ENCODE measurements at places on chromosomes 3 and 15. TPM values are rescaled to one million over a fixed set of nuclear protein-coding genes. Genes with fewer than 3 reads are reported as not detected.

GRCh38 chr15:65904301-65904700, 35.0 kb downstream of the RAB11A start:
- no peak overlapping the region for H3K27ac ChIP-seq
- H3K4me3 ChIP-seq: no peak overlapping the region
- peaks cover 28% of the 10 kb centered on the region for H3K36me3 ChIP-seq
- peaks cover 6% of the 10 kb centered on the region for H3K4me1 ChIP-seq
- no peak for DNase-seq

Gene P2RY13
- polyA plus RNA-seq: 0.05 TPM

Gene IL5RA
- not detected for polyA plus RNA-seq

Gene POLR2M
- polyA plus RNA-seq: 52.0 TPM

DNA sequence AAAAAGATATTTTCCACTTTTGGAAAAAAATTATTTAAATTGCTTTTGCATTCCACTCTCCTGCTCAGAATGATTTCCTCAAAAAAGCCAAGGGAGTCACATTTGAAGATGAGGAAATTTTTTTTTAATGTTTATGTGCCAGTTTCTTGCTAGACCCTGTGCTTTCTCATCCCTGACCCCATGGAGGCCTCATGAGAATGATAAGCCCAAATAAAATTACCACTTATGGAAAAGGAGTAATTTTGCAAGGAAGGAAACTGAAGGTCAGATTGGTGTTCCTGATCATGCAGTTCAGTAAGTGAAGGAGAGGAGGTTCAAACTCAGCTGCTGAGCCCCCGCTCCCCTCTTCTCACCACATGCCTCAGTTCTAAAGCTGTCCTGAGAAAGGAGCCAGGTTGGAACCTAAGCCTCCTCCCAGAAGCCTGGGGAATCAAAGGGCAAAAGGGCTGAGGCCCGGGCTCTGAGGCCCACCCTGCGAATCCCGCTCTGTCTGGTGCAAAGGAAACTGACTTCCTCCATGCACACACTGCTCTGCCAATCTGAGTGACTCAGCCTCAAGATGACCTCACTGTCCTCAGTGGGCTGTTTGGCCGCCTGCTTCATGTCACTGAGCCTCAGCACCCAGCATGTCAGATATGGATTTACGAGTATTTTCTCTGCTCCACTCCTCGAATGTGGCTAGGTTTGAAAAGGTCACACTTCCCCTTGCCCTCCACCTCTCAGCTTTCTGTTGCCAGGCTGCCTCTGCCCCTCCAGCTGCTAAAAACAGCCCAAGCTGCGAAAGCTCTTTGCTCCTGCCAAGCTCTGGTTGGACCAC, 56.9 kb upstream of the FLNB start:
- no peak overlapping the region for H3K4me3 ChIP-seq
- no peaks in the 10 kb centered on the region for H3K4me1 ChIP-seq
- H3K36me3 ChIP-seq: no peaks in the 10 kb centered on the region
- DNase-seq: no peak
- H3K27me3 ChIP-seq: peaks cover 3% of the 10 kb centered on the region
- H3K27ac ChIP-seq: no peak overlapping the region

- H3K4me1 ChIP-seq: no peaks in the 10 kb centered on the region
- H3K36me3 ChIP-seq: no peaks in the 10 kb centered on the region
- H3K27me3 ChIP-seq: no peaks in the 10 kb centered on the region
Observed at GRCh38 chr3:176469694-176470205, 727.5 kb downstream of the TBL1XR1 start.

DNA sequence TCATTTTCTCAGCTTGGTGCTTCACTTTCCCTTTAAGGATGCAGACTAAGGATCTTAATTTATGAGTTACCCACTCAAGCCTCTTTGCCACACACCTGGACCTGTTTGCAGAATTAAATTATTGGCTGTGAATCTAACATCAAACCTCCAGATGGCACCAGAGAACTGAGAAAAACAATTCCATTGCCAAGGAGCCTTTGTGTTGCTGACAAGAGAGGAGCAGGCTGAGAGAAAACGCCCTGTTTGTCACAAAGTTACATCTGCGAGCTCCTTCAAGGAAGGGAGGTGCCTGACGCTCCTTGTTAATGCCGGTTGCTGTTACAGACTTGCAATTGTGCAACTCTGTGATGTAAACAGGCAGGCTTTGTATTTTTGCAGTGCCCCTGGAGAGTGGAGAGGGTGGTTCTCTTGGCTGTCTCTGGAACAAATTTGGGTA, 36.3 kb upstream of the TMC3 start:
- no peak overlapping the region for H3K4me3 ChIP-seq
- no peaks in the 10 kb centered on the region for H3K36me3 ChIP-seq
- peak; percentile 68 for DNase-seq
- peaks cover 4% of the 10 kb centered on the region for H3K4me1 ChIP-seq
- H3K27me3 ChIP-seq: peaks cover 3% of the 10 kb centered on the region

Gene ANKRD63
- not detected for polyA plus RNA-seq

DNA sequence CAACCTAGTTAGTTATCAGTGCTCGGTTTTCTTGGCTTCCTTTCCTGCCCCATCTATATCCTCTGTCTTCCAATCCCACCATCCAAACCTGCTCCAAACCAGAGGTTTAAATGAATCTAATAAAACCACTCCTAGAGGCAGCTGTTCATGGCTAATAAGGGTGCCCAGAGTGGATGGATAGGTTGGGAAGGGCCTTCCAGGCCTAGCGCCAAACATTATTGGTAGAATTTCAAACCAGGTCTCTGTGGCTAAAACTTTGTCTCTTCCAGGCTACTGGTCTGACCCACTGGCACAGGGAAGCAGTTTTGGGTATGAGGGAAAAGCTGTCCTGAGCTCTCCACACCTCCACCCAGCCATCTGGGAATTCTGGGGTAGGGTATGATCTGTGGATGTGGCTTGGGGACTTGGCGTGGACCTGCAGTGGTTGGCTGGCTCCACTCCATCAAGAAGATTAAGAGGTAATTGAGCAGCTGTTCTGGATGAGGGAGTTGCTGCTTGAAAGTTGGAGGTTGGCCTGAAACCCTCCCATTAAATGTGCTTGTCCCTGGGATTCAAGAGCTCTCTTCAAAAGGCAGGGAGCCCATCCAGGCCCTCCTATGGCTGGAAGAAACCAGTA, 29.3 kb upstream of the INSYN1 start:
- no peaks in the 10 kb centered on the region for H3K4me1 ChIP-seq
- H3K36me3 ChIP-seq: no peaks in the 10 kb centered on the region
- no peak for DNase-seq
- no peak overlapping the region for H3K27ac ChIP-seq
- H3K4me3 ChIP-seq: no peak overlapping the region

Gene RBP2
- polyA plus RNA-seq: not detected

Gene FOXL2NB
- not detected for polyA plus RNA-seq

Gene DOCK3
- 0.63 TPM for polyA plus RNA-seq

Gene SOX14
- polyA plus RNA-seq: not detected

DNA sequence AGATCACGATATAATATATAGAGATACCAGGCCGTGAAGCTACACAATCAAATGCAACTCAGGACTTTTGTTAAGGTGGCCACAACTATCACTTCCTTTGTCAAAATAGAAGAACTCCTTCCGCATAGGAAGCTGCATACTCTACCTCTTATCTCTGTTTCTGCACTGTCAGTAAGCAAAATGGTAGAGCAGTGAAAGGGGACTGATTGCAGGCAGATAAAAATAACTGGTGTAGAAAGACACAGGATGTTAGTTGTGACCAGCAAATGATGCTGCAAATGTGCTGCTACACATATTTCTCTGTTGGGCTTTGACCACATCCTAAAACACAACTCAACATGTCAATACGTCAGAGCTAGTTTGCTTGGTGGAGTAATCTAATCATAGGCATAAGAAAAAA, 16.3 kb upstream of the TRAT1 start:
- H3K27ac ChIP-seq: peak overlapping the region; percentile 79
- no peaks in the 10 kb centered on the region for H3K27me3 ChIP-seq
- peak overlapping the region; percentile 56 for H3K4me3 ChIP-seq
- H3K36me3 ChIP-seq: peaks cover 6% of the 10 kb centered on the region

DNA sequence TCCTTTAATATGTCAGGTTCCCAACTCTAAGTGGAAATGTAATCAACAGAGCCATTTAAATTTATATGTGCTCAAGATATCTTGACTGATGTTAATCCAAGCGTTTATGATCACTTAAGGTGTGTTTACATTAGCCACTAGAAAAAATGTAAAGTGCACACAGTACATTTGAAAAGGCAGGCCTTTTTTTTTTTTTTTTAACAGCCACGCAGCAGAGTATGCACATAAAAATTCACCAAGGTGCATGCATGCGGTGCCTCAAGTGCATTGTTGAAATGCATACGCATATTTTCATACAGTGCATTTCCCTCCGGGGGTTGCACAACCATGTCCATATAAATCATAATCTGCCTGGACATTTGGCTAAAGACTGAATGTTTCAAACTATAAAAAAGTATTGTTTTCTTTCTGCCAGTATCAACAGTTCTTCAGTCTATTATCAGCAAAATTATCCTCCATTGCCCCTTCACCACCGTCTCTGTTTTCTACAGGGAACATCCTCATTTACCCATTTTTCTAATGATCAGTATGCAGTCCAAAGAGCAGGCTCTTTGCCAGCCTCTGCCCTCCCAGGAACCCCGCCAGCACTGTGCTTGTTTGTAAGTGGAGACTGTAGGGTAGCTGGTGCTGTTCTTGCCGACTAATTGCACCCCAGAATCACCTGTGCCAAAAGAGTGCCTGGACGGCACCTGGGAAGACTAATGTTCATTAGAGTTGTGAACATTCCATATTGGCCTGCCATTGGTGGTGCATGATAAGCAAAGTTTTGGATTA, 611.2 kb upstream of the CFAP20DC start:
- H3K4me3 ChIP-seq: no peak overlapping the region
- H3K4me1 ChIP-seq: no peaks in the 10 kb centered on the region
- no peak for DNase-seq
- H3K27me3 ChIP-seq: no peaks in the 10 kb centered on the region

GRCh38 chr3:32601722-32602121, 31.1 kb upstream of the DYNC1LI1 start:
- H3K4me3 ChIP-seq: no peak overlapping the region
- no peaks in the 10 kb centered on the region for H3K36me3 ChIP-seq
- DNase-seq: no peak
- no peaks in the 10 kb centered on the region for H3K4me1 ChIP-seq

- peak overlapping the region; percentile 93 for H3K27ac ChIP-seq
- peaks cover 36% of the 10 kb centered on the region for H3K4me1 ChIP-seq
- H3K36me3 ChIP-seq: peaks cover 16% of the 10 kb centered on the region
- DNase-seq: peak; percentile 67
- H3K27me3 ChIP-seq: no peaks in the 10 kb centered on the region
Observed at GRCh38 chr15:65184305-65184867, 756 bp downstream of the CLPX start.

Gene ADGRG7
- not detected for polyA plus RNA-seq

DNA sequence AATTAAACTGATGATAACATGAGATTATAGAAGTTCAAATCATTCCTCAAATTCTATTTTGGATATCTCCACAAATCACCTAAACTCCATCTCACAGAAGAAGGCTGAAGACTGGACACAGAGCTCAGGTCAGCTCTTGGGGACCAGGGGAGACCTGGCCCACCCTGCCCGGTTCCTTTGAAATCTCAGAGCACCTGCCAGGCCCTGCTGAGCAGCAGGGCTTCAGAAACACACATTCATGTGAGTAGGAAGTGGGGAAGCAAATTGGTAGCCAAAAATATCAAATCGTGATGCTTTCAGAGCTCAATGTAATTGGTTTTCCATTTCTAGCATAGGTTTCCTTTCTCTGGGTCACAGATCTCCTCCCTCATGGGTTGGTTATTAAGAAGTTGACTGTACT, 76.2 kb downstream of the OCA2 start:
- DNase-seq: no peak
- H3K27ac ChIP-seq: no peak overlapping the region
- no peak overlapping the region for H3K4me3 ChIP-seq
- no peaks in the 10 kb centered on the region for H3K36me3 ChIP-seq

Gene TRIM71
- polyA plus RNA-seq: not detected

DNA sequence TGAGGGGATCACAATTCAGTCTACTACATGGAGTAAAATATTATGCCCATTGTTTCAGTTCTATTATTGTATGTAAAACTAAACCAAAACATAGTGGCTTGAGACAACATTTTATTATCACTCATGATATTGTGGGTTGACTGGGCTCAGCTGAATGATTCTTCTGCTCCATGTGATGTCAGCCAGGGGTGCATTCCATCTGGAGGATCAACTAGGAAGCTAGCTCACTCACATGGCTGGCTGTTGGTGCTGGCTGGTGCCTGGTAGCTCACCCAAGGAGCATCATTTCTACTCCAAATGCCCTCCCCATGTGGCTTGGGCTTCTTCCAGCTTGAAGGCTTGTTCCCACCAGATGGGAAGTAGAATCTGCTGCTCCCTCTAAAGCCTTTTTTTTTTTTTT, 51.8 kb upstream of the CLRN1 start:
- H3K27me3 ChIP-seq: no peaks in the 10 kb centered on the region
- H3K4me1 ChIP-seq: no peaks in the 10 kb centered on the region
- no peak overlapping the region for H3K4me3 ChIP-seq
- DNase-seq: no peak
- no peaks in the 10 kb centered on the region for H3K36me3 ChIP-seq
- H3K27ac ChIP-seq: no peak overlapping the region

GRCh38 chr3:111794711-111795110, 64.4 kb upstream of the PHLDB2 start:
- H3K4me3 ChIP-seq: no peak overlapping the region
- H3K4me1 ChIP-seq: no peaks in the 10 kb centered on the region
- H3K27me3 ChIP-seq: peaks cover 3% of the 10 kb centered on the region
- no peak overlapping the region for H3K27ac ChIP-seq
- DNase-seq: no peak

- no peaks in the 10 kb centered on the region for H3K36me3 ChIP-seq
- no peaks in the 10 kb centered on the region for H3K4me1 ChIP-seq
- no peak overlapping the region for H3K4me3 ChIP-seq
- H3K27ac ChIP-seq: no peak overlapping the region
- H3K27me3 ChIP-seq: peaks cover 100% of the 10 kb centered on the region
Observed at GRCh38 chr15:29815000-29815710, 7.1 kb downstream of the TJP1 start.

DNA sequence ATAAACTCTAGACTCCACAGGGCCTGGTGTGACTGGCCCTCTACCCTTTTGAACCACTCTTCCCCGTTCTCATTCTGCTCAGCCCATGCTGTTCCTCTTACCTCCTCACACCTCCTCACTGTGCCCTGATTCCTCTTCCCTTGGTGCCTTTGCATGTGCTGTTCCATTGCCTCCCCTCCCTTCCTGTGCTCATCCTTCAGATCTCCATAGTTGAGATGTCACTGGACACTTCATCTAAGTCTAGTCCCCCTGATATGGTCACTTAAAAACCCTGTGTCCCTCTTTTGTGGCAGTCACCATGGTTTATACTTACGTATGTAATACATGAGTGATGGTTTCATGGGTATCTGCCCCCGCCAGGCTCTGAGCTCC, 69.8 kb downstream of the LSM3 start:
- H3K4me3 ChIP-seq: no peak overlapping the region
- H3K4me1 ChIP-seq: no peaks in the 10 kb centered on the region
- no peak overlapping the region for H3K27ac ChIP-seq
- H3K27me3 ChIP-seq: peaks cover 3% of the 10 kb centered on the region

GRCh38 chr3:42872718-42873117, 3.0 kb downstream of the CYP8B1 start:
- no peaks in the 10 kb centered on the region for H3K4me1 ChIP-seq
- H3K36me3 ChIP-seq: no peaks in the 10 kb centered on the region
- H3K27ac ChIP-seq: no peak overlapping the region
- H3K27me3 ChIP-seq: no peaks in the 10 kb centered on the region
- no peak overlapping the region for H3K4me3 ChIP-seq

Gene COX5A
- polyA plus RNA-seq: 268 TPM

Measured in naive thymus-derived CD8-positive, alpha-beta T cell (primary cell).